Islet precursor cell (in vitro differentiated cells): ENCODE measurements at places on chromosomes 5 and 9.

DNA sequence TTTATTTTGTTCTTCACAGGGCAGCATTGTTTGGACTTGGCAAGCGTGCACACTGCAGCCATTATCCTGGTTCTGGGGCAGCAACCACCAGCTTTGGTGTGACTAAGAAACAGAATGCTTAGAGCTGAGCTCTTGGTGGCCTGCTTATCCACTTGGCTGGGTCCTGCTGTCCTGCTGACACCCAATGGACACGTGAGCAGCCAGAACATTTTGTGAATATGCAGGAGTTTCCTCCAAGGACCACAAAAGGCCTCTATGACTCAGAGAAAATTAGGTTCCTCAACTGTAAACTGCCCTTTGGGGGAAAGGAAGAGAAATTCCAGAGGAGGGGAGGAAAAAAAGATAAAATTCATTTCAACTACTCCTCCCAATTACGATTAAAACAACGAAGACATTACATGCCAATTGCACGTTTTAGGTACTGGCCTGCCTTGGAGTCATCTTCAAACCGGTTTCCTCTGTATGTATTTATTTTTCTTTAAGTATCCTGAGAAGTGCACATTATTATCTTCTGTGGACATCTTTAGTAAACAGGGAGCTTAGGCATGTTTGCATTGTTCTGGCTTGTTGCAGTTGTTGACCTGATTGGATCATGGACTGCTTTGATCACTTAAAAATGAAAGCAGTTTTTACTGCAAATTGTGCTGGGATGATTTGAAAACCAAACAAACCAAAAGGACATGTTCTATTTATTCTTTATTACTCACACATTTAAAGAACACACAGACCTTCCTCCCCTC is 82.3 kb upstream of the TLE4 start:
- DNase-seq, result peak; percentile 92

- no peak for DNase-seq
These were observed 308.8 kb upstream of the ADAMTS16 start for GRCh38 chr5:4831325-4831724.

DNA sequence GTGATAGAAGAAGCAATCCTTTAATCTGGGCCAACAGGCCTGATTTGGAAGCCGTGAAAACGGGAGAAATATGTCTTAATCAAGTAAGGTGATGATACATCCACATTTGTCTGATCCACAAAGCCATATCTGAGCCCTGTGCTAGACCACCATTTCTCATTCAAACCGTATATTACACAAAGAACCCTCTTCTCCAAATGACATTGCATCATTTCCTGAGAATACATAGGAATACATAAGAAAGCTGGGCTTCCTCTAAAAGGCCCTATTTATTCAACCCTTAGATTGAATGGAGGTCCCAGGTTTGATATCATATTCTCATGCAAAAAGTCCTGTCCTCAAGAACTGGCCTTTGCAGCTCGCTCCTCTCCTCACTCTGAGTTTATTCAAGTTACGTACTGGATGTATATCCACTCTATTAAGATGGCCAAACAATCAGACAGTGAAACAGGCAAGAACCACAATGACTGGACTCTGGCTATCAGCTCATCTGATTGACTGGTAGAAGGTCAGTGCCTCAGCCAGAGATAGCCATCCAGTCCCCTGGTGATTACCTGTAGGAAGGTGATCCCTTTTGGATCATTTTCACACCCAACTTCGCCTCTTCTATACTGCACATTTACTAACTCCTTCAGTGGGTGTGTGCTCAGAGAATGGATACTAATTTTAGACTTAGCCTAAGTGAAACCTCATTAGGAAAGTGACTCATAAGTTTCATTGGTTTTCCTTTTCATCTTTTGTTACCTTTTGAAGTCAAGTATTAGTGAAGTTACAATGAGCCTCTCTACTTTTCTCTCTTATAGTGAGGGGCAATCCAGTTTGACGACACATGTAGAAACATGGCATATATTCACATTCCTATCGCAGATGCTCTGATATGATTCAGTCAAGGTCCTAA is 167.6 kb upstream of the WWC1 start:
- DNase-seq, result no peak

- no peak for DNase-seq
These were observed 154.8 kb downstream of the PAX5 start for GRCh38 chr9:36878986-36879982.

GRCh38 chr9:135083831-135084230 is 3.6 kb upstream of the OLFM1 start:
- DNase-seq, result no peak

- no peak for DNase-seq
These were observed 24.4 kb downstream of the SMARCA2 start for GRCh38 chr9:2039294-2040180.

DNA sequence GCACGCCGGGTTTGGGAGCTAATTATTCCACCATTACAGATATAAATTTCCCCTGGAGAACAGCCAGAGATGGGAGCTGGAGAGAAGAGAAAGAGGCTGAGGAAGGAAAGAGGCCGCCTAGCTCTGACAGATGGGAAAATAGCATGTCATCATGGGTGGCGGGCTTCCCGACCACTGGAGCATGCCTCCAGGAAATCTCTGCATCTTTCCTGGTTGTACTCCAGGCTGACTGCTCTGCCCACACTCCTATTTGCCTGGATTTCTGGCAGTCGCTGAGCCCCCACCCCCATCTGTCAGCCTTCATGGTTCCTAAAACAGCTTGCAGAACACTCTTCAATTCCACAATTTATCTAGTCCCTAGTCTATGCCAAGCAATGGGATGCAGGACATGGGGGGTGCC is 14.3 kb upstream of the GABRP start:
- no peak for DNase-seq

GRCh38 chr5:180112181-180112861 is 40.8 kb upstream of the RNF130 start:
- DNase-seq, result peak; percentile 44

DNA sequence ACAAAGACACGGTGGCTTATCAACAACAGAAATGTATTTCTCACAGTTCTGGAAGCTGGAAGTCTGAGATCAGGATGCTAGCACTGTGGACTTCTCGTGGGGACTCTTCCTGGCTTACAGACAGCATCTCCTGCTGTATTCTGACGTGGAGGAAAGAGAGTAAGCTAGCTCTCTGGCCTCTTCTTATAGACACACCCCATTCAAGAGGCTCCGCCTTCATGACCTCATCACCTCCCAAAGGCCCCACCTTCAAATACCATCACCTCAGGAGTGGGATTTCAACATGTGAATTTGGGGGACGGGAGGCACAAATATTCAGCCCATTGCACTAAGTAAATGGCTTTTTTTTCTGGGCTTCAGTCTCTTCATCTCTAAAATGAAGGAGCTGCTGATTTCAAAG is 27.6 kb downstream of the KCNMB1 start:
- no peak for DNase-seq

GRCh38 chr9:1222511-1222910 is 172.4 kb downstream of the DMRT2 start:
- no peak for DNase-seq

GRCh38 chr5:136202469-136203205 is 9.7 kb upstream of the SMIM32 start:
- peak; percentile 72 for DNase-seq

- no peak for DNase-seq
These were observed 86.1 kb upstream of the ADAMTS2 start for GRCh38 chr5:179431221-179431824.

DNA sequence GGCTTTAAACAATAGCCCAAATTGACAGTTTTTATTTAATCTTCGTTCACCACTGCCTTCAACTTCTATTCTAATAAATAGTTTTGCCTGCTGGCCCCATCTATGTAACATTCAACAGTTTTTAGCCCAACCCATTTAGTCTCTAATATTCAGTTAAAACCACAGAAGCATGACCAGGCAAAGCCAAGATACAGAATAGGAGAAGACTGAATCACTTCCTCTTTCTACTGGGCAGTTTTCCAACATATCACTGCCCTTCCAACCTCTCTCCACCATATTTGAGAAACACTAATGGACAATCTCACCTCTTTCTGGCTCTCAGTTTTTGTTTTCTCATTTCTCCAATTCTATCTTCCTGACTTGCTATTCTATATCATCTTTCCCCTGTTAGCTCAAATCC is 352.9 kb downstream of the DNAH5 start:
- DNase-seq, result no peak

DNA sequence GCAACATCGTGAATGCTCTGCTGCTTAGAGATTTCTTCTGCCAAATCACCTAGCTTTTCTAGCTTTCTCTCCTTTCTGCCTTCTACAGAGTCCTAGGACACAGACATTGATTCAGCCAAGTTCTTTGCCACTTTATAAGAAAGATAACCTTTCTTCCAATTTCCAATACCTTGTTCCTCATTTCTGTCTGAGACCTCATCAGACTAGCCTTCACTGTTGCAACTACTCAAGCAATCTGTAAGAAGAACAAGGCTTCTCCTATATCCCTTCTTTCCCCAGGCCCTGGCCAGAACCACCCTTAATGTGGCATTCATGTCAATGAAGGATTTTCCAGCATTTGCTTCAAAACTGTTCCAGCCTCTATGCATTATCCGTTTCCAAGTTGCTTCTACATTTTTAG is 24.3 kb downstream of the FBXO10 start:
- no peak for DNase-seq

GRCh38 chr9:13478160-13478559 is 198.7 kb upstream of the MPDZ start:
- DNase-seq, result no peak

GRCh38 chr5:174834081-174834480 is 109.7 kb downstream of the MSX2 start:
- DNase-seq, result no peak

DNA sequence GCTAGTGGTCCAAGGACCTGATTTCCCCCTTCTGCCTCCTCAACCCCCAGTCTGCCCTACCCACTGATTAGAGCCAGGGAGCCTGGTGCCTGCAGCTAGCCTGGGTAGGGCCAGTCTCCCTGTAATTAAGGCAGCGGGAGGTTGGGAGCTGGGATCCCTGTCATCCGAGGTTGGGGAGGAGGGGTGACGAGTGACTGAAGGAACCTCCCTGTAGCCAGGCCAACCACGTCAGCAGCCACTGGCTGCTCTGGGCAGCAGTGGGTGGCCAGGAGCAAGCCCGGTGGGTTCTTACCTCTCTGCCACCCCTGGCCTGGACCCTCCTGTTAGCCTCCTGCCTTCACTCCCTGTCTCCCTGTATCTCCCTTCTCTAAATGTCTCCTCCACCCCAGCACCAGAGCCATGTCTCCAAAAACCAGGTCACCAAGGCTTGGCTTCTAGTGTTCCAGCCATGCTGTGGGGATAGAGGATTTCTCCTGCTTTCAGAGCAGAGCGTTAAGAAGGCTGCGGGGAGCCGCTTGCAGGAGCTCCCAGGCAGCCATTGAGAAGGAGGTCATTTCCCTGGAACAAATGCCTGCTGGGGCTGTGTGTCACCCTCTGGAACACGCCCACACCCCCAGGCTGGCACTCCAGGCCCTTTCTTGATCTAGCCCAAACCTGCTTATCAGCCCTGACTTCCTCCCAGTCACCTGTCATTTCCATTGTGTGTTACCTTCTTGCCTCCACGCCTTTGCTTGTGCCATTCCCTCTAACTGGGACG is 65.0 kb upstream of the GGTA1 start:
- DNase-seq, result peak; percentile 78

DNA sequence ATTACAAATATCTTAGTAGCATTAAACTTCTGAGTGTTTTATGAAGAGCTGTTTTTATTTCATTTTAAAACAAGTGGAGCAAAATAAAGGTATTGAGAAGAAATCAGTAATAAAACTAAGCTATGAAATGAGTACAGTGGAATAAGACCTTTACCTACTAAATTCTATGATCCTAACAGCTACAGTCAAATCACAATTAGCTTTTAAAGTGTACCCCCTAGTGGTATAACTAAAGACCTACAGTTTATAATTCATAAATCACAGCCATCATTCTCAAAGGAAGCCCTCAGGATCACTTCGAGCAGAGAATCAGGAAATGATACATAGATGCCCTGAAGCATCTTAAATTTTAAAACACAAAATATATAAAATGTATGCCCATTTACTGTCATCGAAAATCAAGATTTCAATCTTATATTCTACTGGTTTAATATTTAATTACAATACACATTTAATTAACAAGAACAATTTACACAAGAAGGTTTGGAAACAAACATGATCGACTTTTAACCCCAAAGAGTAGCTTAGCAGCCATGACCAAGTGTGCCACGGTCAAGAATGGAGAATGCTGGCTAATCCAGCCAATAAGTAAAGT is 12.3 kb downstream of the CCNH start:
- DNase-seq, result no peak

DNA sequence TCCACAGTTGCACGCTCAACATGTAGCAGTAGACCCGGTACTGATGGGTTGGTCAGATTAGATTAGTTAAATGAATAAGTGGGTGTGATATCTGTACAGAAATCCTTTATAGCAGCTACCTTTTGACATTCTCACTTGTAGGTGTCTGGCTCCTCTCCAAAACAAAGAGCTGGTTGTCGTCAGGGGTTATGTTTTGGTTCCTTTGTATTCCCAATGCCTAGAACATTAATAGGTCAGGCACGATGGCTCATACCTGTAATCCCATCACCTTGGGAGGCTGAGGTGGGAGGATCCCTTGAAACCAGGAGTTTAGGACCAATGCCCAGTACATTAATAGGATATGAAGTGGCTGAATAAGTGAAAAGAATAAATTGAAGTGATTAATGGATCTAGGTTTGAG is 182.1 kb downstream of the SNCAIP start:
- no peak for DNase-seq

GRCh38 chr5:117947121-117947520 is 1041.2 kb downstream of the DTWD2 start:
- DNase-seq, result no peak

GRCh38 chr9:68538200-68538599 is 2.5 kb downstream of the TMEM252 start:
- no peak for DNase-seq
